ENCODE measurements at places on chromosomes 3 and 15.
A peak's percentile ranks its signal among the peaks of the same experiment; 100 is the strongest.

DNA sequence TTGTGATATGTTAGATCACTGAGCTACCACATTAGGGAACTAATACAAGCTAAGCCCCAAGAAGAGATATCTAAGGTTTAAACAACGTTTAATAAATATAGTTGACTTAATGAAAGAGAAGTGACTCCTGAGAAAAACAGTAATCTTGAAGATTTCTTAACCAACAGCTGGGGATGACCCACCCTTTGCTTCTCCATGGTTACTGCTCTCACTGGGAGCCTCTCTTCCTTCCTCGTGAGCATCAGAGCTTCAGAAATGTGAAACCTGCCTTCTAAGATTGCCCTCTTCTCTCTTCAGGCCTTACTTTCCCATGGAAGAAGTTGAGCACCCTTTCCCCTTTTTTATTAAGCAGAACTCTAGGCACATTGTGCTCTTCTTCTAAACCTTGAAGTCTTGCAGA lies 132.2 kb upstream of the NR2E3 start:
- no peak for DNase-seq
- H3K4me1 ChIP-seq, result peaks cover 2% of the 10 kb centered on the region
- no peaks in the 10 kb centered on the region for H3K27me3 ChIP-seq
- no peaks in the 10 kb centered on the region for H3K36me3 ChIP-seq

GRCh38 chr15:75599401-75599800 lies 20.3 kb upstream of the PTPN9 start:
- no peak overlapping the region for H3K4me3 ChIP-seq
- no peaks in the 10 kb centered on the region for H3K27me3 ChIP-seq
- peaks cover 71% of the 10 kb centered on the region for H3K36me3 ChIP-seq
- no peak for DNase-seq

- H3K27ac ChIP-seq, result no peak overlapping the region
- H3K4me3 ChIP-seq, result no peak overlapping the region
- no peaks in the 10 kb centered on the region for H3K36me3 ChIP-seq
- H3K27me3 ChIP-seq, result no peaks in the 10 kb centered on the region
- no peak for DNase-seq
- no peaks in the 10 kb centered on the region for H3K4me1 ChIP-seq
These were observed 26.5 kb downstream of the FRMD4B start for GRCh38 chr3:69359339-69359893.

GRCh38 chr15:41936649-41937567 lies 35.4 kb downstream of the EHD4 start:
- H3K36me3 ChIP-seq, result peaks cover 2% of the 10 kb centered on the region
- no peak for DNase-seq
- H3K4me3 ChIP-seq, result no peak overlapping the region
- H3K27ac ChIP-seq, result no peak overlapping the region

GRCh38 chr15:69593488-69593887 lies 140.9 kb downstream of the RPLP1 start:
- DNase-seq, result no peak
- no peak overlapping the region for H3K4me3 ChIP-seq
- H3K27ac ChIP-seq, result no peak overlapping the region
- H3K27me3 ChIP-seq, result no peaks in the 10 kb centered on the region
- peaks cover 3% of the 10 kb centered on the region for H3K4me1 ChIP-seq

DNA sequence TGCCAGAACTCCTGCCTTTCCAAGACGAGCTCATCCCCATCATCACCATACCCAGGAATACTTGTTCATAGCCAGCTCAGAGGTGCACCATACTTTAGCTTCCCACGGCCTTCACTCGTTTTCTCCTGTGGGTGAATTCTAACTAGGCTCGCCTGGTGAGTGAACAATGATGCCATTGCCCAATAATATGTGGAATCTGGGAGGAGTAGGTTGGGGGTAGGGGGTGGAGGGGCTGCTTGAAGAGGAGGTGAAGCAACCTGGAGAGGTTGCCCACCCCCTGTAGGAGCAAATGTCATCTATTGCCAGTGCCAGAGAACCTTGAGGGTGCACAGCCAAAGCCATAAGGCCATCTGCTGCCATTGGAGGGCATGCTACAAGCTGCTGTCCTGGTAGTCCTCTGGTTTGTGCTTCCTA lies 592 bp upstream of the ZNF445 start:
- no peaks in the 10 kb centered on the region for H3K27me3 ChIP-seq
- H3K4me1 ChIP-seq, result peaks cover 7% of the 10 kb centered on the region
- H3K27ac ChIP-seq, result no peak overlapping the region
- H3K4me3 ChIP-seq, result peak overlapping the region; percentile 73
- no peak for DNase-seq
- H3K36me3 ChIP-seq, result peaks cover 10% of the 10 kb centered on the region

GRCh38 chr3:61454801-61455200 lies 106.6 kb upstream of the PTPRG start:
- H3K4me3 ChIP-seq, result no peak overlapping the region
- DNase-seq, result no peak
- H3K4me1 ChIP-seq, result peaks cover 11% of the 10 kb centered on the region

GRCh38 chr3:136444581-136444980 lies 194.4 kb downstream of the PCCB start:
- peaks cover 31% of the 10 kb centered on the region for H3K36me3 ChIP-seq
- no peak overlapping the region for H3K27ac ChIP-seq
- no peak for DNase-seq
- no peak overlapping the region for H3K4me3 ChIP-seq

- DNase-seq, result no peak
- H3K27ac ChIP-seq, result no peak overlapping the region
- no peaks in the 10 kb centered on the region for H3K27me3 ChIP-seq
- H3K4me1 ChIP-seq, result peaks cover 3% of the 10 kb centered on the region
- H3K36me3 ChIP-seq, result no peaks in the 10 kb centered on the region
- no peak overlapping the region for H3K4me3 ChIP-seq
These were observed 424.5 kb downstream of the TIGIT start for GRCh38 chr3:114718071-114718897.

DNA sequence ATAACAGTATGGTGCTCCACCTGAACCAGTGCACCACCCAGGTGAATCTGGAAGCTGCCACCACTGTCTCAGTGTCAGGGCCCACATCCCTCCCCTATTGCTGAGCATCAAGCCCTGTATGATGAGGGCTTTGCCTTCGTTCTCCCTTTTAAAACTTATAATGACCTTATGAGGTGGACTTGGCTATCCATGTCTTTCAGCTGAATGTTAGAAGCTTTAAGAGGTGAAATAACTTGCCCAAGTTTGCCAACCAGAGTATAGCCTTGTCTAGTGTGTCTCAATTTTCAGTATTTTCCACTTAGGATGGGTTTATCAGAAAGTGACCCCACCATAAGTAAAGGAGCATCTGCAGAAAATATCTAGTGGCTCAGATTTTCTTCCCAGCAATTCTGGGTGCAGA lies 87.8 kb downstream of the SHOX2 start:
- no peaks in the 10 kb centered on the region for H3K27me3 ChIP-seq
- H3K27ac ChIP-seq, result no peak overlapping the region
- no peaks in the 10 kb centered on the region for H3K36me3 ChIP-seq
- no peaks in the 10 kb centered on the region for H3K4me1 ChIP-seq

DNA sequence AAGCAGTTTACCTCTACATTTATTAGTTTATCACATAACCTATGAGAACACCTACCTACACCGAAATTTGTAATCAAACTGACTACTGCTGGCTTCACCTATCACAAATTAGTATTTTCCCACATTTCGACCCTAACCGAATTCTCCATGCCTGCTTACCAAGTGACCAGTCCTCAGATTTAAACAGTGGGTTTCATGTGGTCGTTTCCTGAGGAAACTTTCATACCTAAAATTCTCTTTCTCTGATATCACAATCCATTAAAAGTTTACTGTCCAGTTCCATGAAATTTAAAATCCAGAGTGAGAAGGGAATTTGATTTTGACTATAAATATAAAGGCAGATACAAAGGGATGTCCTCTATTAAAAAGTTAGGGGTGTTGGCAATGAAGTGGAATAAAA lies 1.9 kb downstream of the PLOD2 start:
- DNase-seq, result no peak
- H3K4me1 ChIP-seq, result no peaks in the 10 kb centered on the region

DNA sequence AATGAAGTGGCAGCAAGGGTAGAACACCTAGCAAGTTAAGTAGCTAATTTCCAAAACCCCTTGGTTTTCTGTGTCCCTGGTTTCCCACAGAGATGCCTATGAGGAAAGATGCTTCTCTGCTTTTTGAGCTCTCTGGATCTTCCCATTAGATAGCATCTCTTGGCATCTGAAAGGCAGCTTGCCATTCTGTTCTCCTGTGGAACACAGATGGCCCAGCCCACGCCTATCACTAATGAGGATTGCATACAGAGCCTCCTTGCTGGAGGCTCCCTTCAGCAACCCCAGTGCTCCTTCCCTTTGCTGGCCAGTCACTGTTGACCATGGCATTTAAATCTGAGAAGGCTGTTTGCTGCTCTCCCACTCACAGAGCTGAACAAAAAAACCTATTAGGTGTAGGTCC lies 34.4 kb upstream of the ETV5 start:
- DNase-seq, result no peak
- no peaks in the 10 kb centered on the region for H3K4me1 ChIP-seq
- H3K27me3 ChIP-seq, result no peaks in the 10 kb centered on the region
- no peaks in the 10 kb centered on the region for H3K36me3 ChIP-seq

- no peak for DNase-seq
- no peaks in the 10 kb centered on the region for H3K27me3 ChIP-seq
- H3K27ac ChIP-seq, result no peak overlapping the region
- no peaks in the 10 kb centered on the region for H3K36me3 ChIP-seq
These were observed 115.2 kb upstream of the SEMA6D start for GRCh38 chr15:47602121-47602520.

DNA sequence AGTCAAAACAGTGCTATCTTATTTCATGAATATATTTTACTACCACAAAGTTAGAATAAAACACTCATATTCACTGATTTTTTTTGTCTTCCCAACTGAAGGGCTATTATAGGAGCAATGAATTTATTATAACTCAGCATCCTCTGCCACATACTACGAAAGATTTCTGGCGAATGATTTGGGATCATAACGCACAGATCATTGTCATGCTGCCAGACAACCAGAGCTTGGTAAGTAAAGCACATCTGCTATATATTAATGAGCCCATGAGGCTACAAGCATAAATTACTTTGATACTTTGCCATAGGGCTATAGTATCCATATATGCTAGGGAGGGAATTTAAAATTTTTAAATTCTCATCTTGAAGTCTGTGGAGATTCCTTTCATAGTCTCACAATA lies 95.9 kb downstream of the FEZF2 start:
- H3K36me3 ChIP-seq, result peaks cover 5% of the 10 kb centered on the region
- H3K27ac ChIP-seq, result no peak overlapping the region
- no peaks in the 10 kb centered on the region for H3K27me3 ChIP-seq
- H3K4me1 ChIP-seq, result no peaks in the 10 kb centered on the region
- DNase-seq, result no peak

DNA sequence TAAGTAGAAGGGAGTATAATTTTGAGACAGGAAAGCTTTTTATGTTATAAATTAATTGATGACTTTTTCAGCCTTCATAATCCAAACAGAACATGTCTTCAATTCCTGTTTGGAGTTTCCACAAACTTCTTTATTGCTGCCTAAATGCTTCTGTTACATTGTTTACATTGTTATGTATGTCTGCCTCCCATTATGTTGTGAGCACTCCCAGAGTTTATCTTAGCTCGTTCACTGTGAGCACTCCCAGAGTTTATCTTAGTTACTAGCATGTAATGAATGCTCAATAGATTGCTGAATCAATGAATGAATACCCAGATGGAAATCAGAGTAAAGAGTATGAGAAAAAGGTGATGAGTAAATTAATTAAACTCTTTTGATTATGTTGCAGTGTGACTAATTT lies 1178.0 kb downstream of the ROBO1 start:
- no peak overlapping the region for H3K4me3 ChIP-seq
- DNase-seq, result no peak
- H3K4me1 ChIP-seq, result peaks cover 4% of the 10 kb centered on the region
- H3K27ac ChIP-seq, result no peak overlapping the region
- H3K36me3 ChIP-seq, result no peaks in the 10 kb centered on the region
- H3K27me3 ChIP-seq, result no peaks in the 10 kb centered on the region

- no peak for DNase-seq
- no peak overlapping the region for H3K27ac ChIP-seq
- H3K4me3 ChIP-seq, result no peak overlapping the region
- H3K4me1 ChIP-seq, result peaks cover 5% of the 10 kb centered on the region
- no peaks in the 10 kb centered on the region for H3K27me3 ChIP-seq
These were observed 348.6 kb upstream of the CCDC54 start for GRCh38 chr3:107028626-107029025.

DNA sequence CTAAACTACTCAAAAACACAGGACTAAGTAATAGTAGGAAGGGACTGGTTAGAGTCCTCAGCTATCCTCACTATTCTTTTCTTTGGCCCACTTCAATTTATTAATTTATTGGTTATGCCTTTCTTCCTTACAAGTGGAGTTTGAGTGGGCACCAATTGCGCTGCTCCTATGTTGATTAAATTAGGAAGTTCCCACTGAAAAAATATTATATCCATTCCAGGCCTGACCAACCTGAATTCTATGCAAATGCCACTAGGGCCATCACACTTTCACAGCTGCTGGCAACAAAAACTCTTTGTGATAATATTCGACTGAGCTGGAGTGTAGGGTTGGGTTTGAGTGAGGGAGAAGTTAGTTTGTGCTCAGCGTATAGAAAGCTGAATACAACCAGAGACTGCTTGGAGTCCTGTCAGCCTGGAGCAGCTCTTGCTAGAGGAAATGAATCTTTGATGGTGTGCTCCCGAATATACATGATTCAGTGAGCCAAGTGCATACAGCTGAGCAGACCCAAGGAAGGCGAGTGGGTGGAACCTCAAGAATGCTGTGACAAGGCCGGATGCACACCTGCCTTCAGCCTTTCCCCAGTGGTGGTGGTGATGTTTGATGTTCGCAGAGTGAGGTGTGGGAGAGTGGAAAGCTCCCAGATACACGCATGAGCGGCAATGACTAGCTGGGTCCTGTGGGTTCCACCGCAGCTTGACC lies 1.5 kb downstream of the ARHGEF3 start:
- peaks cover 4% of the 10 kb centered on the region for H3K4me1 ChIP-seq
- DNase-seq, result no peak

DNA sequence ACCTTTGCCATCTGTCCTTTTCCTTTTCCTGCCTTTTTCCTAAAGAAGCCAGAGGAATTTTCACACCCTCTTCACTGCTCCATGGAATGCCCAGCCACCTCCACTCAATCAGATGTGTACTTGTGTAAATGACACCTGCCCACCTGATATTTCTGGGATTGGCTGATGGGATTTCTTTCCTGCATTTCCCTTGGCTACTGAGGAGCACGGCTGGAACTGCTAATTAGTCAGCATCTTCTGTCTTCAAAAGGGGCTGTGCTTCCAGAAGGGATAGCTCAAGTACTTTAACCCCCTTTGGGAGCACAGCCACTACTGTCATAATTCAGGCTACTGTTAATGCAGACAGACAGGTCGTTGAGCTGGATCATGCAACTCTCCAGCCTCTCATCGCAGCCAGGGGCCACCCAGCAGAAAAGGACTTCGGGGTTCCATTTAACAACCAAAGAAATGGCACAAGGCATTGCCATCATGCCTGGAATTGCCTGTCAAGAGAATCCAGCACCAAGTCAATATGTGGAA lies 38.6 kb downstream of the MGLL start:
- no peak overlapping the region for H3K27ac ChIP-seq
- no peaks in the 10 kb centered on the region for H3K36me3 ChIP-seq
- no peak for DNase-seq
- peaks cover 27% of the 10 kb centered on the region for H3K27me3 ChIP-seq
- peaks cover 4% of the 10 kb centered on the region for H3K4me1 ChIP-seq
- no peak overlapping the region for H3K4me3 ChIP-seq

All from neuronal stem cell (in vitro differentiated cells).